Muscle of leg (tissue), 16 donors: ENCODE measurements at places on chromosomes 12 and 14.

DNA sequence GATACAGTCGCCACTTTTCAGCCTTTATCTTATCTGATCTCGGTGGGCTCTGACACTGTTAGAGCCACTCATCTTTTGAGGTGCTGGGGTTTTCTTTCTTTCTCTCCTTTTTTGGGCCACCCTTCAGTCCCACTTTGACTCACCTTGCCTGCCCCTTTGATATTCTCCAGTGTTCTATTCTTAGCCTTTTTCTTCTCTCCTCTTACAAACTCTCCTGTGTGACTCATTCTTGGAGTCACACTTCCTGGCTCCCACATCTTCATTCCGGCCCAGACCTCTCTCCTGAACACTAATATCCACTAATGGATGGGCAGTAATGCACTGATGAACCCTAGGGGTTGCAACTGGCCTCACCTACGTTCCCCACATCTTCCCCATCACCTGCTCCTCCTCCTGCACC lies 2.2 kb upstream of the DCD start:
- H3K4me1 ChIP-seq, result no peaks in the 10 kb centered on the region
- peaks cover 3% of the 10 kb centered on the region for H3K27me3 ChIP-seq
- no peak for DNase-seq
- H3K4me3 ChIP-seq, result no peak overlapping the region

DNA sequence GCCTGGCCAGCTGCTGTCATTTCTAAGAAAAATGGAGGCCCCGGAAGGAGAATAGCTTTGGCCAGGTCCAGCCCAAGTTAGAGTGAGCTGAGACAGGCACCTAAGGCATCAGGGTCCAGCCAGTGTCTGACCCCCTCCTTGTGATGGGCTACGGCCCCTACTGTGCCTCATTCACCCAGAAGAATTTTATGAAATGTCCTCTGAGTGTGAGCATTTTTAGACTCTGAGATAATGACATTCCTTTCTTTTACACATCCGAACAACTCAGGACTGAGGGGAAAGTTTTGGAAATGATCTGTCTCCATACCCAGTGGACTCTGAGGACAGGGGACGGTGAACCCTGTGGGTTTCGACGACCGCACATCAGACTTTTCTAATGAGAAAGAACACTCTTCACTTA lies 50.4 kb downstream of the SLC24A4 start:
- DNase-seq, result no peak
- no peak overlapping the region for H3K4me3 ChIP-seq
- H3K36me3 ChIP-seq, result no peaks in the 10 kb centered on the region
- H3K27ac ChIP-seq, result no peak overlapping the region

GRCh38 chr12:113135178-113136127 lies at the start of gene RASAL1:
RASAL1 (minus strand) TSS chr12:113135761; CDS start chr12:113135462, 299 bp downstream.
- no peaks in the 10 kb centered on the region for H3K36me3 ChIP-seq
- H3K27ac ChIP-seq, result no peak within 1 kb of the TSS
- H3K4me1 ChIP-seq, result peaks cover 4% of the 10 kb centered on the region
- peaks cover 28% of the 10 kb centered on the region for H3K27me3 ChIP-seq

DNA sequence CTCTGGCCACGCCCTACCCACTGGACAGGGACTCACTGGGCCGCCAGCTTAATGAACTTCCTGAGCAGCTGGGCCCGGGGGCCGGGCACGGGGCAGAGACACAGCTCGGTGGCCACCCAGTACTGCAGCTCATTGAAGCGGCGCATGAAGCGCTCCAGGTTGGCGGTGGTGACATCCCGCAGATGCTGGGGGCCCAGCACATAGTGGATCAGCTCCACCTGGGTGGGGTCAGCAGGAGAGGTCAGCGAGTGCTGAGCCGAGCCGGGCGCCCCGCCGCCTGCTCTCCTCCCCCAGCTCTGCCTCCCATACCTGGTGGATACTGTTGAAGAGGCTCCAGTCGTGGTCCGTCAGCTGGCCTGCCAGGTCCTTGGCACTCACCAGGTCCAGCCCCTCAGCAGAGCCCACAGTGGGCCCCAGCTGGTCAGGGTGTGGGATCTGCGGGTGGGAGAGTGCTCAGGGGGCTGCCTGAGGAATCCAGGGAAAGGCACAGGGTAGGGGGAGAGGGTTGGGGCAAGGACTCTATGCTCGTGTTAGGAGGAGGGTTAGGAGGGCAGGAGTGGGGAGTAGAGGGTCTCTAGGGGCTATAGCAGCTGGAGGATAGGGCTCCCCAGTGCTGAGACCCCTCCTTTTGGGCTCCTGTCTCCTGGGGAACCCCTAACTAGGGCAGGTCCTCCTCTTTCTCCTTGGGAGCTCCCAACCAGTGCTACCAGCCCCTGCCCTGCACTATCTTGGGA lies 15.5 kb upstream of the ENDOU start:
- H3K4me1 ChIP-seq, result peaks cover 45% of the 10 kb centered on the region
- DNase-seq, result no peak
- peaks cover 5% of the 10 kb centered on the region for H3K27me3 ChIP-seq
- peaks cover 2% of the 10 kb centered on the region for H3K36me3 ChIP-seq

DNA sequence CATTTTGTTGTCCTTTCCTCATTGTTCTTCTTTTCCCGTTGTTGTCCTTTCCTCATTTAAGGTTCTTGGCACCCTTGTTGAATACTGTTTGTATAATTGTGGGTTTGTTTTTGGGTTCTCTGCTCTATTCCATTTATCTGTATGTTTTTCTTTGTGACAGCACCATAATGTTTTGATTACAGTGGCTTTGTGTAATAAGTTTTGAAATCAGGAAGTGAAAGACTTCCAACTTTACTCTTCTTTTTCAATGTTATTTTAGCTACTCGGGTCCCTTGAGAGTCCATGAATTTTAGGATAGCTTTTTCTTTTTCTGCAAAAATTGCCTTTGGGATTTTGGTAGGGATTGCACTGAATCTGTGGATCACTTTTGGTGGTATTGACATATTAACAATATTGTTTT lies 28.1 kb downstream of the ETNK1 start:
- no peak overlapping the region for H3K4me3 ChIP-seq
- no peak overlapping the region for H3K27ac ChIP-seq
- no peaks in the 10 kb centered on the region for H3K4me1 ChIP-seq
- DNase-seq, result peak; percentile 12
- peaks cover 5% of the 10 kb centered on the region for H3K36me3 ChIP-seq
- H3K27me3 ChIP-seq, result no peaks in the 10 kb centered on the region

GRCh38 chr12:116325336-116325664 lies 47.8 kb upstream of the MED13L start:
- no peaks in the 10 kb centered on the region for H3K27me3 ChIP-seq
- H3K4me3 ChIP-seq, result no peak overlapping the region
- no peaks in the 10 kb centered on the region for H3K36me3 ChIP-seq

- no peaks in the 10 kb centered on the region for H3K36me3 ChIP-seq
- H3K27me3 ChIP-seq, result no peaks in the 10 kb centered on the region
- H3K4me3 ChIP-seq, result no peak overlapping the region
- no peak for DNase-seq
Observed at GRCh38 chr12:85823436-85824180, 12.6 kb downstream of the RASSF9 start.
